Right lung (tissue), 10 donors: ENCODE measurements at places on chromosomes 1 and 21. TPM values are rescaled to one million over a fixed set of nuclear protein-coding genes. Genes with fewer than 3 reads are reported as not detected.

The IQCC gene
- 8.2 TPM for polyA plus RNA-seq

- no peak for DNase-seq
These were observed 2.6 kb upstream of the KCNQ4 start for GRCh38 chr1:40780678-40781607.

GRCh38 chr1:227776331-227776771 is 39.1 kb upstream of the PRSS38 start:
- DNase-seq: no peak

- DNase-seq: no peak
These were observed 198.4 kb downstream of the USP25 start for GRCh38 chr21:15928196-15928595.

The OR2T4 gene
- polyA plus RNA-seq: not detected

The HLX gene
- polyA plus RNA-seq: 42.8 TPM

DNA sequence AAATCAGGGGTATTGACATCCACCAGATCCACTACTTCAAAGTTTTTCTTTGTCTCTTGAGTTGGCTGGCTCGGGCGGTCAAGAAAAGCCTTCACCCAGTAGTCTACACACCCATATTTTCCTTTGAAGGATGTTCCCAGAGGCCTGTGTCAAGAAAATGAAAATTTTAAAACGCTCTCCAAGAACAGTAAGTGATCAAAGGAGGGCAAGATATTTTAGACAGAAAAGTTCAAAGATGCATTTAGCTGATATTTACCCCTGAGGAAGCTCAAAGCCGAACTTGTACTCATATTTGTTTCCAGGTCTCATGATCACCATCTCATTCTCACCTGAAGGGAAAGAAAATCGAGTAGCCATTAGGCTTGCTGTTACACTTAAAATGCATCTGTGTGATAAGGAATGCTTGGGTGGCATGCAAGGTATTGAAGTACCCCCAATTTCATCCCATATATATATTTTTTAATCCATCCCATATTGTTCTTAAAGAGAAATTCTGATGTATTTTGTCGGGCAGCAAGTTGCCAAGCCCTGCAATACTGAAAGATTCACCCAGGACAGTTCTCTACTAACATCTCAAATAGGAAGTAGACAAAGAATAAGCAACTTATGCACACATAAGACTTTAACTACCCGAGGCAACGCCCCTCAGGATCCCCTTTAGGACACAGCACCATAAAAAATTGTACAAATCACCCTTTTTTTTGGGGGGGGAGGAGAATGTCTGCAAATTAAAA is 1.1 kb downstream of the TXNIP start:
- no peak for DNase-seq
